NCI-H82 (cell line): ENCODE measurements at places on chromosomes 11 and 22.

DNA sequence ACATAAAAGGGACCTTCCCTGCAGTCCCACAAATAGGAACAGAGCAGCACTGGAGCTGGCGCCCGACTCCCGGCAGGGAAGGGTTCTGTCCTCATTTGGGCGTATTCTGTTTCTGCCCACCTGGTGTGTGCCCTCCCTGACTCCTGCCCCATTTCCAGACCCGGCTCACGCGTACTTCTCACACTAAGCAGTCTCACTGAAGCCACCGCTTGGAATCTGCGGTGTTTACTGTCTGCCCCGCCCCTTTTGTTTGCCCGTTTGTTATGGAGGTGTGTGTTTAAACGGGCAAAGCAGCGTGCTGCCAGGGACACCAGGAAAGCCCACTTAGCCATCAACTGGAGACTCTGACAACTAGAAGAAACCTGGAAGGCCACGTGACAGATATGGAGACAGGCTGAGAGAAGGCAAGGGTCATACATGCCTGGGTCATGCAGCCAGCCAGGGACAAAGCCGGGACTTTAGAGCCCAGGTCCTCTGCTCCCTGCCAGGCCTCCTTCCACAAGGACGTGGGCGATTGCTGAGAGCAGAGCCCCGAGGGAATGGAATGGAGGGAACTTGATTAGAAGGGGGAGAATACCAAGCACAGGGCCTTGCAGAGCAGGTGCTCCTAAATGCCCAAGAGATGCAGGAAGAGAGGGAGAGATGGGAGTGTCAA is 8.7 kb upstream of the EFCAB6 start:
- DNase-seq: no peak

- no peak for DNase-seq
These were observed 20.2 kb upstream of the NRGN start for GRCh38 chr11:124719534-124719933.

DNA sequence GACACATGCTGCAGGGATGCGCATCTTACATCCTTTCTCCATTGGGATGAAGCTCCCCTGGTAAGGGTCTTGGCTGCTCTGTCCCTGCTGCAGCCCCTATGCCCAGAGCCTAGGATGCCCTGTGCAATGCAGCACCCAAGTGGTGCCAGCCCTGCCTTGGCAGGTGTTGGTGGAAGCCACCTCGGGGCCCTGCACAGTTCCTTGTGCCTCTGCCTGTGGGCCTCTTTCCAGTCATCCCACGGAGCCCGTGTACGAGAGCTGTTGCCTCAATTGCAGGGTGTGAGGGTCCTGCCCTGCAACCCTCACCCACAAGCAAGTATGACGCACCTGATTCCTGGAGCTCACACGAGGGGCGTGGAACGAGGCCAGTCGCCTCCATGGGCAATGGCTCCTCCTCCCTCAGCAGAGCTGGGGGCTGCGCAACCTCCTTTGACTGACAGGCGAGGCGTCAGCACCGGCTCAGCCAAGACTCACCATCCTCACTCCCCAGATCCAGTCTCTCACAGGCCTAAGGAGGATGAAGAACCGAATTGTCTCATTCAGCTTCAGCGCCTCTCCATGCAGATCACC is 719.6 kb downstream of the BRD1 start:
- DNase-seq: no peak

DNA sequence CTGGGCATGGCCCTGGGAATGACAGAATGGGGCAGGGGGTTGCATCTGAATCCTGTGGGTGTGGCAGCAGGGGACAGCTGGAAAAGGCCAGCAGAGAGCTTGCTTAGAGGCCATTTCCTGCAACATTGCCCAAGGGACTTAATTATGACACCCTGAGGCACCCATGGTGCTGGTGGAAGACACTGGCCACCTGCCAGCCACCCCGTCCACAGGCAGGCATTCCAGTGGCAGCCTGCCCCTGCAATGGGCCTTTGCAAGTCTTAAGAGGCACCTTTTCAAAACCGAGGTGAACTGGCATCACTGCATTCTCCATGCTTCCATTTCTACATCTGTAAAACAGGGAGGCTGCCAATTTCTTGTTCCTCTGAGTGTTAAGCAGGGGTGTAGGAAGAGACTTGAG is 21.6 kb upstream of the SUSD2 start:
- no peak for DNase-seq

DNA sequence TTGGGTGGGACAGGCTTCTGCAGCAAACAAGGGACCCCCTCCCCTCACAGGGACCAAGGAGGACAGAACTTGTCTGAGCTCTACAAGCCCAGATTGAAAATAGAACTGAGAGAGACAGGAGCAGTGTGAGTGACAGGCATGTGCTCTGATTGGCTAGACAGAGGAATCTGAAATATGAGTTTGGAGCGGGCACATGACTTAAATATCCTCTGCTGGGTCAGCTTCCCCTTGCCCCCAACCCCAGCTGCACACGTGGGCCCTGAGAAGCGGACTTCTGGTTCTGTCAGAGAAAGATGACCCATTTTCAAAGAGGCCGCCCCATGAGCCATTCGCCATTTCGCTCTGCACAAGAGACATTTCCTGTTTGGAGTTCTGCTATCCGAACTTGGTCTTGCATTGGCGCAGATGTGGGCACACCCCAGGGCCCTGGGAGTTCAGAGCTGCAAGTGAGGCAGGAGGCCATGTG is 5.3 kb downstream of the TUBA8 start:
- DNase-seq: no peak

- no peak for DNase-seq
These were observed 61.0 kb upstream of the FGF3 start for GRCh38 chr11:69880041-69880825.

DNA sequence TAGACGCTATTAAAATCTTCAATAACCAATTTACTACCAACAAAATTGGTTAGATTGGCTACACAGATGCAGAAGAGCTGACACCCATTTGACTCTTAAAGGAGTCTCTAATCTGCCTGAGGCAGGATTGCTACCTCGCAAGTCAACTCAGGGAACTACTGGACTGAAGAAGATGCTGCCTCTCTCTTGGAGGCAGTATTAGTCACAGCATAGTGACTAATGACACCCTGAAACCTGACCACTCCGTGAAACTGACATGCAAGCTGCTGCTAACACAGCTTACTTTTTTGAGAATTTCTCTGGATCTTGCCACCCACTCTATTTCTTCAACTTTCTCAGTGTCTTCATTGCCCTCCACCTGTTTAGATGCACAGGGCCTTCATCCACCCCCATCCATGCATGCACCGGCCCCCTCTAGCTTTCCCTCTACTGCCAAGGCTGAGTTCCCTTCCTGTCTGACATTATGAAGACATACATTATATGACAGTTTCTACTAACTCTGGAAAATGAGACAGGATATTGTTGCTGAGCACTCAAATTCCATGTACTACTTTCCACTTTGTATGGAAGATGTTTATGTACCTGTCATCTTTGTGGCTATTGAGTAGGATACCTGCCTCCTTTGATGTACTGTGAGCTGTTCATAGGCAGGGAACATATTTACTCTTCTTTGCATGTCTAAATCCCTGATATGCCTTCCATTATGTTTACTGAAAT is 183.2 kb downstream of the MSANTD4 start:
- no peak for DNase-seq

DNA sequence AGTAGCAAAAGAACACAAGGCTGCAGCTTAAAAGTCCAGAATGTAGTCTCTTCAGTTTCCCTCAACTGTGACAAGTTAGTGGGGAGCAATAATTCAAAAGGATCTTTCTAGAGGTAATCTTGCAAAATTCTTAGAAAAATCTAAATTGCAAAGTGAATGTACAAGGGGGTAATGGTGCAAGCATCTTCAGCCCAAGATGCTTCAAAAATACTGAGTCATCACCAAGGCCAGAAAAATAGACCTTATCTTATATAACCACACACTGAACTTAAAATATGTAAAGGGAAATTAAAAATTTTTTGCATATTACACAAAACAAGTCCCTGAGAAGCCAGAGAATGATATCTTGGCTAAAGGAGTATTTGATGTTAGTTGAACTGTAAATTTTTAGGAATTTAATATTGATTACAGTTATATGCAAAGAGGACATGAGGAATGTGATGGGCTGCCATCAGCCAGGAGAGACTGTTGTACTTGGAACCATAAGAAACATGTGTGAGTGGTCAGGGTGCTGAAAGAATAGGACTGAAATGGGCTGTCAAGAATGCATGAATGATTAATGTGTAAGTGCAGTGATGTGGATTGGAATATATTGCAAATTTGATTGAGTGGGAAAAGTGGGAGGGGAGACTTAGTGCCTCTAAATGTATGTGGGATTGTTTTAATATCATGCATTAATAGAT is 85.7 kb upstream of the LIN7C start:
- DNase-seq: no peak

DNA sequence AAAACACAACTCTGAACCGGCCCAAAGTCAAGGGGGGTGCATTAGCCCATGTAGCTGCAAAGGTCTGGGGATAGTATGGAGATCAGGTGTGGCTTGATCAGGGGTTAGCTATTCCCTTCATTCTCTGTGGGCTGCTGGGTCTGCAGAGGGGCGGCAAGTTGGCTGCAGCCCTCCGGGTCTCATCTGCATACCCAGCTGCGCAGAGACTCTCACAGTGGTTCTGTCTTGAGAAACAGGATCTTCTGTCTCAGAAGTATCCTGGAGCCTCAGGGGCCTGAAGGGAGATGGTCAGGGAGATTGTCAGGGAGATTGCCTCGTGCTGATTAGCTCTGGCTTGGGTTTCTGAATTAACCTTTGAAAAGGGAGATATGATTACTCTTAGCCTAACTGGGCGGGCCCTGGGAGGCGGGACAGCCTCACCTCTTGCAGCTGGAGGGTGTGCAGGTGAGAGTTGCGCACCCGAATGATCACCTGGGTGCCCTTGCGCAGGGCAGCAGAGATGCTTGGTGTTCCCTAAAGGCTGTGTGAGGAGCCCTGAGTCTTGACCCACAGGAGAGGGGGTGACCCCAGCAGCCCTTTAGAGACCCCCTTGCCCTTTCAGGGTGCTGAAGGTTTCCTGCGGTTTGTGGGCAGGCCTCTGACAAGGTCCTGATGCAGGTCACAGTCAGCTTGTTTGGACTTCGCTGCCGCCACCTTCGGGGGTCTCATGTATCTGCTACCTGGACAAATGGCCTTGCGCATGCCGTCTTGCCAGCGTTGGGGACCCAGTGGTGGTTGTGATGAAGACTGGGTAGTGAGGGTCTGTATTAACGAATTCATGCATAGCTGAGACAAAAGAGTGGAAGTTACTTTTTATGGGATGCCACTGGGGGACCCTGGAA is 7.3 kb downstream of the ARHGAP8 start:
- no peak for DNase-seq
